ENCODE measurements at places on chromosomes 6 and 20.
A peak's percentile ranks its signal among the peaks of the same experiment; 100 is the strongest.

DNA sequence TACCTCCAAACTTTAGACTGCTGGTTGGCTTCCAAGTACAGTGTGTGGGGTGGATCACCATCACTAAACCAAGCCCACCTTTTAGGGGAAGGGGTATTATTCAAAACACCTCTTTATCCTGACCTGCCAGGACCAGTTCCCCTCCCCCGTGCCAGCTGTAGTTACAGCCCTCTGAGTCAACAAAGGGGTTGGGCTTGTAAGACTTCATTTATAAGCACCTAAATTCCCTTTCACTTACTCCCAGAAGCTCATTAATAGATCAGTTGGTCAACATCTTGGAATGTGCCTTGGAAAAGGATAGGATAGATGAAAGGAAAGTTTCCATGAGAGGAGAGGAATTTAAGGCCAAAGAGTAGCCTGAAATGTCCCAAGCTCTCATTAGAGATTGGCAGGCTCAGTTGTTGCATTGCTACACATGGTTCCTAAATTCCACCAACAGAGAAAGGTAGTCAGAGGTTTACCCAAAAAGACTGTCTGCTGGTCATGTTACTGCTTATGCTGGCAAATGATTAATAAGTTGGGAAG lies 59.2 kb downstream of the TNFAIP3 start:
- peak; percentile 40 for DNase-seq

- no peak for DNase-seq
Observed at GRCh38 chr6:35273822-35274559, 14.5 kb downstream of the ZNF76 start.

DNA sequence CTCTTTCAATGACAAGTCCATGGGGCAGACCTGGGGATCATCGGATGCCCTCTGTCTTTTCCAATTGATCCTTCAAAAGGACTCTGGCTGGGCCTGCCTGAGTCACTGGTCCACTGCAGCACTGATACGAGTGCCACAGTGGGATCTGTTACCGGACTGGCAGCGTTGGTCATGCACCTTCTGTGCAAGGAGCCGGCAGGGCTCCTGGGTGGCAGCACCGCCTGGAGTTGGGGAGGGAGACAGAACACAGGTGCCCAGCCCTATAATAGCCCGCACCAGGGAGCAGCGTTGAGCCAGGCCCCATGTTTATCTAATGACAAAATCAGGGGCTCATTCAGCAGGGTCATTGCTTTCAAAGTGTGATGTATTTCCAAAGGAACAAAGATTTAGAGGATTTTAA lies 64.2 kb upstream of the NXT1 start:
- DNase-seq = no peak

- peak; percentile 81 for DNase-seq
Observed at GRCh38 chr6:135128268-135128914, 52.7 kb upstream of the MYB start.

- peak; percentile 12 for DNase-seq
Observed at GRCh38 chr20:62578294-62578897, 63.9 kb upstream of the SLCO4A1 start.

DNA sequence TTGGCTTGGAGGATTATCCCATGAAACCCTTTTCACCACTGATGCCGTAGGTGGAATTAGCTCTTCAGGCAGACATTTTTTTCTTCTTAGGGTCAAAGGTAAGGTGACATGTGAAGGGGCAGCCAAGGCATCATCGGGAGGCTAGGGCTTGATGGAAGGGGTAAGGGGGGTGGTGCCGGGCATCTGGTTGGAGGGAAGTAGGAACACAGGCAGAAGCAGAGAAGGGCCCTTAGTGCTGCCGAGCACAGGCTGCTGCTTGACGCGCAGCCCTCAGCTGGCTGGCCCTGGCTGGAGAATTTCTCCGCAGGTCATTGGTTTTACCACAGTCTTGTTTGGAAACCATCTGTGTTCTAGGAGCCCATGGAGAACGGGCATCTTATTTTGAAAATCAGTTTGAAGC lies 54.7 kb downstream of the TRAF3IP2 start:
- DNase-seq = no peak

DNA sequence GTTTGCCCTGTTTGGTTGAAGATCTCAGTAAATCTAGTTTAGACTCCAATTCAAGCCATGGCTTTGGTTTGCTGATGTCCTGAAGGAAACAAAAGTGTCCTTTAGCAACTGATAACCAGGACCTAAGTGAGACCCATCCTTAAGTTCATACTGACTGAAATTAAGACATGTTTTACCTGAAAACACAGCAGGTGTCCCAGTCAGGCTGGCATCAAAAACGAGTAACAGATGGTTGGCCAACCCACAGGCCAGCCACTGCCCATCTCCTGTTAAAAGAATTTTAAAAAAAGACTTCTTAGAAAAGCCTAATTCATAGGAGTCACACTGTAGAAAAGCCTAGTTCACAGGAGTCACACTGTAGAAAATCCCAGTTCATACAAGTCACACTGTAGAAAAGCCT lies 58.3 kb downstream of the WDR27 start:
- DNase-seq = no peak

- no peak for DNase-seq
Observed at GRCh38 chr20:52983726-52984450, 11.7 kb downstream of the TSHZ2 start.

DNA sequence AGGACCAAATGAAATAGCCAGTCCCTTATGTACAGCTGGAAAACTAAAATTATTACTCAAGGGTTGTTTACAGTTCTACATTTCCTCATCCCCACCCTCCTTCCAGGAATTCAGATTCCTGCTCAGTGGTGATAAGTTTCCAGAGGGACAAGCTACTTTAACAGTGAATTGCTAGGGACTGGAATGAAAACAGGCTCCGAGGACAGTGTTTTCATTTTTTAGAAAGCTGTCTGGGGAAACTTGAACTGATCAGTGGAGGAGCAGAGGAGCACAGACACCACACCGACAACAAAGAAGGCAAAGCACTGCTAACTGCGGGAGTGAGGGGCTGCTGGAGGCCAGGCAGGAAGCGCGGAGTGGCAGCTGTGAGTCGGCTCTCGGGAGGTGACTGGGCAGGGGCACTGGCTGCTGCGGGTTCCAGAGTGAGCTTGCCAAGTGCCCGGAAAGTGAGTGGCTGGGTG lies 322.2 kb downstream of the ESR1 start:
- DNase-seq = no peak
